Epithelial cell of umbilical artery (primary cell): ENCODE measurements at places on chromosomes 2 and 18. TPM values are rescaled to one million over a fixed set of nuclear protein-coding genes. Genes with fewer than 3 reads are reported as not detected.

Gene FBXO15
- total RNA-seq: 0.15 TPM in 1 of 2 replicates, not detected in the other

Gene REG3A
- total RNA-seq: not detected in 2 replicates

Gene CHRNG
- total RNA-seq: not detected in 2 replicates

Gene CAPN14
- total RNA-seq: under 0.01 TPM in 2 replicates

Gene CHRNA1
- 0.97 and 1.8 TPM in 2 replicates for total RNA-seq

Gene LRP2
- total RNA-seq: not detected in 2 replicates

Gene FBXO48
- total RNA-seq: under 0.01 and 0.61 TPM in 2 replicates

Gene GPR39
- total RNA-seq: not detected in 2 replicates

Gene FAM98A
- 29.9 and 93.2 TPM in 2 replicates for total RNA-seq

Gene CRYGB
- total RNA-seq: not detected in 2 replicates

Gene M1AP
- total RNA-seq: not detected in 2 replicates

Gene MAP3K19
- total RNA-seq: not detected in 2 replicates

Gene TMEM18
- 19.6 and 27.3 TPM in 2 replicates for total RNA-seq

Gene SNRNP200
- total RNA-seq: 38.1 and 46.1 TPM in 2 replicates

Gene CAD
- 27.2 and 31.5 TPM in 2 replicates for total RNA-seq

Gene IL18R1
- 1.3 and 3.0 TPM in 2 replicates for total RNA-seq

Gene TLX2
- not detected in 2 replicates for total RNA-seq

Gene UGT1A8
- not detected in 2 replicates for total RNA-seq

Gene TMEM37
- 0.32 and 0.91 TPM in 2 replicates for total RNA-seq

Gene SCYGR4
- total RNA-seq: not detected in 2 replicates

Gene GPR35
- 0.15 TPM in 1 of 2 replicates, not detected in the other for total RNA-seq

Gene MAP2
- total RNA-seq: 5.8 and 6.2 TPM in 2 replicates

Gene NDUFAF7
- total RNA-seq: 11.4 and 20.7 TPM in 2 replicates

Gene INO80B
- total RNA-seq: 11.7 and 23.1 TPM in 2 replicates

Gene CRYGC
- not detected in 2 replicates for total RNA-seq

Gene GCG
- total RNA-seq: not detected in 2 replicates

Gene LYG1
- not detected in 2 replicates for total RNA-seq

Gene ZNF396
- total RNA-seq: 0.32 and 0.76 TPM in 2 replicates

Gene GPR45
- total RNA-seq: not detected in 2 replicates

Gene SF3B6
- 226 and 244 TPM in 2 replicates for total RNA-seq

Gene ROCK1
- total RNA-seq: 30.9 and 32.2 TPM in 2 replicates

Gene CAPN13
- total RNA-seq: not detected in 2 replicates

Gene HOXD10
- under 0.01 and 0.15 TPM in 2 replicates for total RNA-seq

Gene FLACC1
- under 0.01 and 0.61 TPM in 2 replicates for total RNA-seq

Gene LAMA1
- 0.32 and 0.91 TPM in 2 replicates for total RNA-seq

Gene CROCC2
- not detected in 2 replicates for total RNA-seq

Gene CPO
- 0.32 TPM in 1 of 2 replicates, not detected in the other for total RNA-seq

Gene NOSTRIN
- total RNA-seq: under 0.01 and 0.15 TPM in 2 replicates

Gene NCKAP5
- total RNA-seq: 0.32 and 2.9 TPM in 2 replicates

Gene ILKAP
- total RNA-seq: 17.5 and 22.5 TPM in 2 replicates

Gene VWA3B
- not detected in 2 replicates for total RNA-seq

Gene POMC
- 1.3 and 3.5 TPM in 2 replicates for total RNA-seq

Gene TMEM247
- not detected in 2 replicates for total RNA-seq

Gene ERFE
- total RNA-seq: 0.30 and 0.32 TPM in 2 replicates

Gene B3GNT7
- under 0.01 and 0.15 TPM in 2 replicates for total RNA-seq

Gene SERPINB13
- total RNA-seq: not detected in 2 replicates
